ENCODE measurements at places on chromosomes 16 and 17.

- no peak for DNase-seq
These were observed 16.9 kb downstream of the HASPIN start for GRCh38 chr17:3740611-3741073.

GRCh38 chr17:79925242-79925957 is 86.2 kb upstream of the CBX4 start:
- no peak for DNase-seq

- DNase-seq = no peak
These were observed 251.9 kb downstream of the RBFOX1 start for GRCh38 chr16:7584561-7584960.

DNA sequence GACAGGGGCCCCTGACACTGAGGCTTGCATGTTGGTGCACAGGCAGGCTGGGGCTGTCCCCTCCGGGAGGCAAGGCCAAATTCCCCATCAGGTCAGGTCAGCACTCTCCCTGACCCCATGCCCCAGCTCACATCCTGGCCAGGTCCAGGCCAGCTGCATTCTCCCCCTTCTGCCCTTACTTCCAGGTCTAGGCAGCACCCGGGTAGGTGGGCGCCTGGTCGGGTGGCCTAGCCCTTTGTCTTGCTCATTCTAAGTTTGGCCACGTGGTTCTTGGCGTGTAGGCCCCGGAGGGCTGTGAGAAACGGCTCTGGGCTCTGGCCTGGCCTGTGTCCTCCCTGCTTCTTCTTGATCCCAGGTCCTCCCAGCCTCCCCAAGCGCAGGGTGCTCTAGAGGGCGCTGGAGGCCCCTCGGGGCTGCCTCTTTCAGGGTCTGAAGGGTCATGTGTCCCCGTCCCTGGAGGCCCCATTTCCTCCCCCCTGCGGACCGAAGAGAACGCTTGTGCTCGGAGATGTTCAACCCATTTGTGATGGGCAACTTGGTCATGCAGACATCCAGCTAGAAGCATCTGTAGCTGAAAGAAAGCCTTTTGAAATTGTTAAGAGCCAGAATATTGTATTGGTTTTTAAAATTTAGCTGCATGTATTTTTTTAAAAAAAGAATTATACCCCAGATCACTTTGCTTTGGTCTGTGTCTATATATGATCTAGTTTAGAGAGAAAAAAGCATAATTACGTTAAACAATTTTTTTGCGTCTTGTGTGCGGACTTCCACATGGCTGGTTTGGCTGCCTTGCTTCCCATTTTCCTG is 6.7 kb downstream of the BAHCC1 start:
- no peak for DNase-seq

- no peak for DNase-seq
These were observed 22.5 kb downstream of the MYH10 start for GRCh38 chr17:8608001-8608400.

DNA sequence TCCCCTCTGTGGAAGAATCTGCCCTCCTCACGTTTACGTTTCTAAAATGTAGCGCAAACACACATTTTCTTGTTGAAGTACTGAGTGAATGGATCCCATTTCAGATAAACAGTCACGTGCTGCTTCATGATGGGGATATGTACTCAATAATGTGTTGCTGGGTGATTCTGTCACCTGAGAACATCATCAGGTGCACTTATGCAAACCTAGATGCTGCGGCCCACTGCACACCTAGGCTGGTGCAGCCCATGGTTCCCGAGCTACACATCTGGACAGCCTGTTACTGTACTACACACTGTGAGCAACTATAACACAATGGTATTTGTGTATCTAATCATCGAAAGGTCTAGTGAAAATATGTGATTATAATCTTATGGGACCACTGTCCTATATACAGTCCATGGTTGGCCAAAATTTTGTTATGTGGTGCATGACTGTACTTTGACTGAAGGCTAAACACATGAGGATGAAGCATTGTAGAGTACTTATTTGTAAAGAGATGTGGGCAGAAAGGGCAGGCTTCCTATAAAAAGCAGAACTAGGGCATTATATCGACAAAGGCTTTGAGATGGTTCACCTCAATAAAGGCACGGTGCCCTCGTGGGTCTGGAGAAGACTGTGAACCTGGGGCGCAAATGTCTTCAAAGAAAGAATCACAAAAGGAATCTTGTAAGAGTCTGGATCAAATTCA is 26.3 kb downstream of the MARF1 start:
- no peak for DNase-seq

- no peak for DNase-seq
These were observed 13.7 kb downstream of the CANT1 start for GRCh38 chr17:78995761-78996451.

- DNase-seq = no peak
These were observed 809 bp downstream of the C16orf90 start for GRCh38 chr16:3494386-3494973.

GRCh38 chr16:72985995-72986394 is 61.9 kb downstream of the ZFHX3 start:
- no peak for DNase-seq

Data from NCI-H1417 treated with DMSO at 0.1 percent for 48 hours (cell line).